Activated naive CD8-positive, alpha-beta T cell treated with anti-CD3 and anti-CD28 coated beads, Interleukin-2, amount 10 ng/mL, durations not matched to agents 7 days and 5 days (primary cell): ENCODE measurements at places on chromosomes 12 and 14.

DNA sequence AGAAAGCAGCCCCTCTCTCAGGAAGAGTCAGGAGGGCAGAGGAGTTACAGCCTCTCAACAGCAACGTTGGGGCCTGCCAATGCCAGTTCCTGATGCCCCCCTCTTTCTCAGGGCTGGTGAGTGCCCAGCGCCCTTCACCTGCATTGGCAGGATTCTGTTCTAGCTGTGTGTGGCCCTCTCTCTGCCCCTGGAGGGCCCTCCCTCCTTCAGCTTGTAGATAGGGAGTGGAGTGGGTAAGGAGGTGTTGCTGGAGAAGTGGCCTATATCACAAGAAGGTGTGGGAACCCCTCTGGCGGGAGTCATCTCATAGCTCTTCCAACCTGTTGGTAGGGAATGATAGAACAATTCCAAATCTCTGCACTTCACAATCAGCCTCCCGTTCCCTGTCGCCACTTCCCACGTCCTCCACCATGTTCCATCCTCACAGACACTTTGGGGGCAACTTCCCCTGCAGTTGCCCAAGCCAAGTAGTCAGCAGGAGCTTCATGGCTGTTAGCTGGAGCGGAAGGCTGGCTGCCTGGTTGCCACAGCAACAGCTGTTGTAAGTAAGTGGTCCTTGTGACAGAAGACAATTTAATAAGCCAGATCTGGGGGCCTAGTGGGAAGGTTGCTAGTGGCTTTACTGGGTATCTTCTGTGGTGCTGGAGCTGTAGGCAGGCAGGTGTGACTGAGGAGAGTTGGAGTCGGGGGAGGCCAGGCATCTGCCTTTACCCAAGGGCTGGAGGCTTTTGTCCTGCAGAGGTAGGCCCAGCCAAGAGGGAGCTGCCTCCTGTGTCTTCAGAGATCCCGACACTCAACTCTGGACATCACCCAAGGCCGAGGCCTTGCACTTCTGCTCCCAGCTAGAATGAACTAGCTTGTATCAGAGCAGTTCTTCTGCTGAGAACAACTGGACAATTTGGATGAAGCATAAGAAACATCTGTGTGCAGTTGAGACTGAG, 38.4 kb downstream of the GALNT16 start:
- no peak for DNase-seq

- DNase-seq: no peak
Measured at GRCh38 chr12:41039461-41039860, 148.7 kb upstream of the PDZRN4 start.

DNA sequence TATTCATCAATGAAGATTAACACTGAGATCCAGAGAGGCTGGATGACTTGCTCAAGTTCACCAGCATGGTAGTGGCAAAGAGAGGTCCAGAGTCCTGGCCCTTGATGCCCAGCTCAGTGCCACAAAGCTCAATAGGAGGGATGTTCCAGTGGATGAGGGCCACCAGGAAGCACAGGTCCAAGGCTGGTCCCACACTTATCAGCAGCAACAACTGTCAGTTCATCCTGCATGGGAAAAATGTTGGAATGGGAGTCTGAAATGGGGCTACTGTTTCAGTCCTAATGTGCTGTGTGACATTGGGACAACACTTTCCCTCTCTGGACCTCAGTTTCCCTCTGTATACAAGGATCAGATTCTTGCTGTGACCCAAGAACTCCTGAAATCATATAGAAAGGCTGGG, 11.2 kb downstream of the SERPINA5 start:
- no peak for DNase-seq

- DNase-seq: no peak
Measured at GRCh38 chr14:91119556-91120311, 5.9 kb downstream of the DGLUCY start.

- DNase-seq: no peak
Measured at GRCh38 chr14:24834956-24835355, 201.0 kb upstream of the GZMB start.

DNA sequence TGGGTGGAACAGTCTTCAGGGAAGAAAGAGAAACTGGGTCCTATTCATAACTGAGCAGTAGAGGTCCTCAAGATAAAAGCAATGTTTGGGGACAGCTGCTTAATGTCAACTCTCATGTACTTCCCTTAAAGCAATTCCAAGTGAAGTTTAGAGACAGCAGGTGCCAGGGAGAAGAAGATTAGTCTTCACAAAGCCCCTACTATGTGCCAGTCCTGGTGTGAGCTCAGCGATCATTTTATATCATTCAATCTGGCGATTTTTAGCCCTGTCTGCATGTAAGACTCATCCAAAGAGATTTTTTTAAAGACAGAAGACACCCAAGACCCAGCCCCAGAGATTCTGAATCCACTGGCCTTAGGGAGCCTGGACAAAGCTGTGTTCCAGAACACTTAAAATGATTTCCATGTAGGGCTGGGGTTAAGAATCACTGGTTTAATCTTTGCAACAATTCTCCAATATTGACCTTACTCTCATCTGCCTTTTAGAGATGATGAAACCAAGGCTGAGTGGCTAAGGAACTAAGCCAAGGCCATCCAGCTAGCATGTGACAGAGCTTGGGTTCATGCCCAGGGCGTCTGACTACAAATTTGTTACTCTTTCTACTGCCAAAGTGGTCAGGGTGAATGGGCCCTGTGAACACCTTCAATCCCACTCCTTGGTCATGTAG, 404.5 kb upstream of the TBX3 start:
- DNase-seq: no peak

DNA sequence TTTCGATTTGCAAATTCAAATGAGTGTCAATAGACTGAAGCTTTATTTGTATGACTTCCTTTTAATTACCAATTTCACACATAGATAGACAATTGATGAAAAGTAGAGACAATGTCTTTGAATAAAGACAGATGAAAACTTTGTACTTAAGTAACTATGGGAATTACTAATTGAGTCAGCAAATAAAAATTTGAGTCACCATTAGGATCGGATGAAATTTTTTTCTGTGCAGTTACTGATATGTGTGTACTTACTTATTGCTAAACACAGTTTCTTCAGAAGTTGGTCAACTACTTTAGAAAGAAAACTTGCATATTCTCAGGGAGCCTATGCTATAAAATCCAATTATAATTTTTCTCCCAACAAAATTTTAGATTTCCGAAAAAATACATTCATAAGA, 224.9 kb upstream of the SLC16A7 start:
- DNase-seq: no peak

DNA sequence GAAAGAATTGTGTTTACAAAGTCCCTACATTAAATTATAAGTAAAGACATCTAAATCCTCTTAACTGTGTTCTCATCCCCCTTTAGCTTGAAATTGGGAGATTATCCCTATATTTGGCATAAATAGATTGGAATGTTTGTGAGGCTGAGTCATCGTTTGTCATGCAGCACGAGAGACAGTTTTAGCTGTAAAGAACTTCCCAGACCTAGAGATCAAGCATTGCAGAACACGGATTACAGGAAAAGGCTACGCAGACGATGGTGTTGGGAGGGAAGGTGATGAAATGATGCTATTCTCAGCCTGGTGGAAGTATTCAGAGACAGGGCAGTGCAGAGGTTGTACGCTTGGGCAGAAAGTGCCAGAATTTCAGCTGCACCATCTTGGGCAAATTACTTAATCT, 93.8 kb downstream of the PTPRB start:
- no peak for DNase-seq

- no peak for DNase-seq
Measured at GRCh38 chr12:46855760-46856159, 30.0 kb upstream of the SLC38A4 start.

DNA sequence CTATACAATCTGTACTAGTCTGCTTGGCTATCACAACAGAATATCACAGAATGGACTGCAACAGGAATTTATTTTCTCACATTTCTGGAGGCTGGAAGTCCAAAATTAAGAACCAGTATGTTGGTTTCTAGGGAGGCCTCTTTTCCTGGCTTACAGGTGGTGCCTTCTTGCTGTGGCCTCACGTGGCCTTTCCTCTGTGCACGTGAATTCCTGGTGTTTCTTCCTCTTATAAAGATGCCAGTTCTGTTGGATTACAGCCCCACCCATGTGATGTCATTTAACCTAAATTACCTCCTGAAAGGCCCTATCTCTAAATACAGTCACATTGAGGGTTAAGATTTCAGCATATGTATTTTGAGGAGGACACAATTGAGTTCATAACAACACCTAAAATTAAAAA, 32.1 kb upstream of the C2CD5 start:
- no peak for DNase-seq

DNA sequence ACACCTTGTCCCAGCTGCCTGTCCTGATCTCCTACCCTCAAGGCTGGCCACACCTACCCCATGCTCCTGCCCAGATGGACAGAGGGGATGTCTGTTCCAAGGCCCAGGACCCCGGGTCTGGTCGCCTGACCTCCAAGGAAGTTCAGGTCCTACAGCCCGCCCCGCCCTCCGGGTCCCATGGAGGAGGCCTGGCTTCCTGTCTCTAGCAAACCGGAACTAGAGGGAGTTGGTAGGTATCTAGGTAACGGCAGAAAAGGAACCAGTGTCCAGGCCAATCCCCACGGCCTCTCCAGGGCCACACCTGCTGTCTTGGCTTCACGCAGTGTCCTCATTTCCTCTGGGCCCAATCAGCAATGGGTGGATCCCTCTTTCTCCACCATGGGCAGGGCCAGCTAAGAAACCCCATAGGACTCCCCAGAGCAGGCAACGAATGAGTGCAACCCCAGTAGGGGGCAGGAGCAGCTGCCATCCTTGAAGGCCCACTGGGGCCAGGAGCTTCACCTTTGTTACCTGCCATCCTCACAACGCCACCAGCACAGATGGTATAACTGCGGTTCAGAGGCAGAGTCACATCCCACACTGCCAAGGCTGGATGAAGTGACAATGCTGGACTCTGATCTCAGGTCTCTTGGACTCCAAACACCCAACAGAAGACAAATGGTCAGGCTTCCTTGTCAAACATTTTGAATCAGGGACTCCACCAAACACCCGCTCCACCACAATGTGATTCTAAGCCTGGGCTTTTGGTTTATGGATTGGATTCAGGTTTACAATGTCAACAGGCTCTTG, 25.1 kb upstream of the RPLP0 start:
- peak; percentile 57 for DNase-seq
